ENCODE measurements at places on chromosomes 13 and 19.

DNA sequence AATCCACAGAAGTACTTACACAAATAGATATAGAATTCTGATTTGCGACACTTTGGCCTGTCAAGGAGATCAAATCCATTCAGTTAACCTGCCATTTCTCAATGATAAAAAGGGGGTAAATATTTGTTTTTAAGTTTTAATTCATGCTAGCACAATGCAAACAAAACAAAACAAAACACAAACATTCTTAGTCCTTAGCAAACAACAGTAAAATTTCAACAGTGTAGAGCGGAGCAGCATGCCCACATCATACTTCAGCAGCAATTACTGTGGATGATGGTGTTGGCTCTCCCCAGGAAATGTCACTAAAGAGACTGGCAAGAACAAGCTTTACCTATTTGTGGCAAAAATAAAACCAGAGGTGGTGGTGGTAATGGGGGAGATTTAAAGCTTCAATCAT lies 625.2 kb upstream of the PCDH20 start:
- DNase-seq = no peak

- DNase-seq = no peak
These were observed 159.9 kb downstream of the MZT1 start for GRCh38 chr13:72567566-72567965.

- DNase-seq = no peak
These were observed 36.5 kb upstream of the OLFM4 start for GRCh38 chr13:52992110-52992509.

- no peak for DNase-seq
These were observed 126.1 kb upstream of the KL start for GRCh38 chr13:32889986-32890565.

DNA sequence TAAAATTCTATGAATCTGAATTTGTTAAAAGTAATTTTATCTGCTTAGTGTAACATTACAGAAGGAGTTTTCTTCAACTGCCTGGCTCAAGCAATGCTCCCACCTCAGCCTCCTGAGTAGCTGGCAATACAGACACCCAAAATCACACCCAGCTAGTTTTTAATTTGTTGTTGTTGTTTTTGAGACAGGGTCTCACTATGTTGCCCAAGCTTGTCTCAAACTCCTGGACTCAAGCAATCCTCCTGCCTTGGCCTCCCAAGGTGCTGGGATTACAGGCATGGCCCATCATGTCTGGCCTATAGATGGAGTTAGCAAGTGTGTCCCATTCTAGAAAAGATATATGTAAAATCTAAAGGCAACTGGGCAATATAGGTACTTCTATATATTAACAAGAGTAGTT lies 1580.4 kb upstream of the PRR20A start:
- no peak for DNase-seq

- DNase-seq = no peak
These were observed 102.0 kb downstream of the DCLK1 start for GRCh38 chr13:36029166-36029565.

- DNase-seq = no peak
These were observed 434.5 kb downstream of the OLFM4 start for GRCh38 chr13:53463106-53463505.

- no peak for DNase-seq
These were observed 206.0 kb downstream of the FGF14 start for GRCh38 chr13:102195566-102196462.

DNA sequence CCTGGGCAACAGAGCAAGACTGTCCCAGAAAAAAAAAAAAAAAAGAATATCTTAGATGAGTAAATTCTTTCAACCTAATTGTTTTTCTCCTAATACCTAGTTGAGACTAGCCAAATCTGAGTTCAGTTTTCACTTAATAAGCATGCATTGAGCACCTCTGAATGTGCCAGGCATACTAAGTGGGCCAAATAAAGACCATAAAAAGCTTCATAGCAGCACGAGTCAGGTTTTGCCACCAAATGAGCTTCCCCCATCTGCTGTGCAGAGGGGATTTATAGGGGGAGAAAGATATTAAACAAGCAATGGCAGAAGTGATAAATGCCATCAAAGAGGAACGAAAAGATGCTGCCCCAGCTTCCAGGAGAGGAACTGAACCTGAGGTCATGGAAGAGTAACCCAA lies 11.4 kb downstream of the THSD1 start:
- DNase-seq = no peak

DNA sequence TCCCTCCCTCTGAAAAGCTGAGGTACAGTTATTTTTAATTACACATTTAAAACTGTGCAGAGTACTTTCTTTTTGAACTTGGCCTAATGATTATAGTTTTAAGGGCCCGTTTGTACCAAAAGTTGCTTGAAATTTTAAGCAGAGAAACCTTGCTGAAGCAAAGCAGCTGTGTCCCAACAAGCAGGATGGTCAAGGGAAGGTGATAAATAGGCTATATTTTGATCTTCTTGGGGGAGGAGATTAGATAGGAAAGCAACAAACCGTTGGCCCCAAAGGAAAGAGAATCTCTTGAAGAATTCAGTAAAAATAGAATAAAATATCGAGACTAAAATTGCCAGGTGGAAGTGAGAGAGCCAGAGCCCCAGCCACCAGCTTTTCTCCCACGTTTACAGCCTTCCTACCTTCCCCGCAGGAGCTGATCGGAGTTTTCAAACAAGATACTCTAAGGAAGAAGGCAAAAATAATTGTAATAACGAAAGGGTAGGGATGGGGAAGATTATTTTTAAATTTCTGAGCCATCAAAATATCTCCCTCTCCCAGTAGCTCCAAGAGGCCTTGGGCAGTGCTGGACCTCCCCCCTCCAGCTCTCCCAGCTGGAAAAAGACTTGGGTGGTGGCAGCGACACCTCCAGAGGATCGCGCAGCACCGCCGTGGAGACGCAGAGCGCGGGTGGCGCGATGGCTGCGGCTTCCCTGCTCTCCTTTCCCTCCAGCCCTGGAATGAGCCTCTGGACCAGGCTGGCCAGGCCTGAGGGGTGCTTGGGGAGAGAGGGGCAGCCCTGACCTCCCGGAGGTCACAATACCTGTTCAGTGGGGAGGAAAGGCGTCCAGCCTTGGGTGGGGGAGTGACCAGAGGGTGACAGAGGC lies 5.8 kb downstream of the ZIC2 start:
- no peak for DNase-seq

DNA sequence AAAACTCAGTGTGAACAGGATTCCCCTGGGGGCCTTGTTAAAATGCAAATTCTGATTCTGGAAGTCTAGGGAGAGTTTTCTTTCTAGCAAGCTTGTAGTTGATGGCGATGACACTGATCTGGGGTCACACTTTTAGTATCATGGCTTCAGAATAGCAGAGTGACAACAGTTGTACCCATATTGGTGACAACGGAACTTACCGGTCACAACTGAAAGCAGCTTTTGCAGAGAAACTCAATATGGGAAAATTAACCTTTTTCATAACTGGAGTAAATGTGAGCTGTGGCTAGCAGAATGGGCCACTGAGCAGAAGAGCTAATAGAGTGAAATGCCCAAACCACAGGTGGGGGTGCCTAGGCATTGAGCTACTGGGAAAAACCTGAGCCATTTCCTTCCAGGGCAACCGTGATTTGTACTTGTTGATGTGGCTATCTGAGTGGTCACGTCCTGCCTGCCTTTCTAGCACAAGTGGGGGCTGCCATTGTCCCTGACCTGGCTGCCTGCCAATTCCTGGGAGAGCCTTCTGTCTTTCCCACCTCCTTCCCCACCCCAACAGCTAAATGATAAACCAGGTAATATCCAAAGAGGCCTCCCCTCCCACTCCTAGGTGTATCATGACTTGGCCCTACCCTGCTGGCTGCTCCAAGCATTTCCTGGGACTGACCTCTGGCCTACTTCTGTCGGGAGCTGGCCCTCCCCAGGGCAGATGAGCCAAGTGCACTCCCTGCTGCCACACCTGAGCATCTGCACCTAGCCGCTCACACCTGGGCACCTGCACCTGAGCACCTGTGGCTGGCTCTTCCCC lies 1.7 kb upstream of the SLC10A2 start:
- no peak for DNase-seq

GRCh38 chr13:95120650-95121049 lies 180.6 kb downstream of the ABCC4 start:
- DNase-seq = no peak

DNA sequence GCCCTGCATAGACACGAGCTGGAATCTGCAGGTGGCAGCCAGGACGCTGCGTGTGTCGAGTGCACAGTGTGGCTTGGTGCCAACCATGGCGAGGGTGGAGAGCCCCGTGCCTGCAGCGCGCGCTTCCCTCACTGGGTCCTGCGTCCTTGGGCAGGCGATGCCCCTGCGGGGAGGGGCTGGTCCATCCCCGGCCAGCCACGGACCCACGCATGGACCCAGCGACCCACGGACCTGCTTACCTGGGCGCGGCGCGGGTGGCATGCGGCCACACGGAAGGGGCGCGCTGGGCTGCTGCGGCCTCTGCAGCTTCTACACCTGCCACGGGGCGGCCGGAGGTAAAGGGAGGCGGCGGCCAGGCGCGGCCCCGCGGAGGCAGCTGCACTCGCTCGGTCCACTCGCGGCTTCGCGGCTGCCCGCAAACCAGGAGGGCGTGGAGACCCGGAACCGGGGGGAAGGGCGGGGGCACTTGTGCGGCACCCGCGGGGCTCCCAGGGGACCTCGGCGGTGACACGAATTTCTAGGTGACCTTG lies 569 bp upstream of the MCF2L start:
- DNase-seq = peak; percentile 38

DNA sequence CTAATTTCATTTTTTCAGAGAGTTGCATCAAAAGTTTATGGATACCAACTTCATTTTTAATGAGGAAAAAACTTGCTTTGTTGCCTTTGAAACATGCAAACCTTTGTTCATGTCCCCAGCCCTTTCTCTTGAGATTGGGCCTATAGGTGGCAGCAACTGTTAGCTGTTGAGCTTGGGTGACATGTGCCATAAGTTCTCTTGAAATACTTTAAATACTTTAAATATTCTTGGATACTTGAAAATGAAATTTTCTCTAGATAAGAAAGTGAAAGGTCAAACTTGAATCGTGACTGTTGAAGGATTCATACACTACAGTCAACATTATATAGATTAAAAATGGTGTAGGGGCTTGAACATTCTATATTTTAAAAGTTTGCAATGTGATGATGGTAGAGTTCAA lies 294.9 kb downstream of the NDFIP2 start:
- DNase-seq = no peak

- DNase-seq = no peak
These were observed 8.1 kb downstream of the KRI1 start for GRCh38 chr19:10557603-10558197.

- no peak for DNase-seq
These were observed 576.0 kb downstream of the PCDH17 start for GRCh38 chr13:58207501-58207900.

GRCh38 chr13:74243637-74244526 lies 109.7 kb upstream of the KLF12 start:
- no peak for DNase-seq

DNA sequence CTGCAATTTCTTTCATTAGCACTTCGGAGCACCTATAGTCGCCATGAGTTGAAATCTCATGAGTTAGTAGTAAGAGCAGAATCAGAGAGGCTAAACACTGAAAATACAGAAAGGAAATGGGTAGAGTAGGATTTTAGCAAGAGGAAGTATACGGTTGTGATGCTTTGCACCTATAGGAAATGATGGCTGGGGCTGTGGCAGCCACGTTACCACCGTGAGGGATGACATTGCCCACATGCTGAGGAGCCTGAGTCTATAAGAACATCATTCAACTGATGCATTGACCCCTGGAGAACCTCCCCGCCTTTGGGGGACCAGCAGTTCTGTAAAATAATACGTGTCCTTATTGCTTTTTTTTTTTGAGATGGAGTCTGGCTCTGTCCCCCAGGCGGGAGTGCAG lies 20.4 kb downstream of the FAM187B start:
- DNase-seq = no peak

- DNase-seq = no peak
These were observed 3.3 kb upstream of the KLK11 start for GRCh38 chr19:51029718-51030117.

DNA sequence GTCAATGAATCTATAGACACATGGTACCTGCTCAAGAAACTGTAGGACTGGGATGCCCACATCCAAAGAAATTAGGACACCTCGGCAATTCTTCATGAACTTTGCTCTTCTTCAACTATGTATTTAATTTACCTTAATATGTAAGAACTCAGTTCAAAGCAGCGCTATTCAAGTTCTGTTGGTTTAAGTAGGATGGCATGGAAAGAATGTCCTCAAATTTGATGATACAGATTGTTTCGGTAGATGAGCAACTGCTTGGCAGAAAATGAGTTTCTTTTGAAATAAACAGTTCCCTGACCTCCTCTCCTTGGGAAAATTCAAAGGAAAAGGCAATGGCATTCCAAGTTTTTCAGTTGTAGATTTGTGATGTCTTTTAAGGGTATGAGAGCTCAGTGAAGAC lies 36.7 kb downstream of the FGF9 start:
- no peak for DNase-seq

GRCh38 chr19:12092065-12092867 lies 27.7 kb downstream of the ZNF844 start:
- DNase-seq = peak; percentile 6

GRCh38 chr13:28327373-28328270 lies 167.3 kb downstream of the FLT1 start:
- DNase-seq = no peak

- DNase-seq = no peak
These were observed 109.5 kb downstream of the TM9SF2 start for GRCh38 chr13:99610702-99611289.

- DNase-seq = no peak
These were observed 1730.2 kb downstream of the OLFM4 start for GRCh38 chr13:54758795-54759194.

- no peak for DNase-seq
These were observed 312.5 kb downstream of the DCLK1 start for GRCh38 chr13:35818633-35819067.

- peak; percentile 71 for DNase-seq
These were observed 20.8 kb upstream of the ERCC1 start for GRCh38 chr19:45444318-45445041.

- no peak for DNase-seq
These were observed 404 bp upstream of the IL27RA start for GRCh38 chr19:14030997-14031718.

- no peak for DNase-seq
These were observed 884.7 kb downstream of the DIAPH3 start for GRCh38 chr13:59279028-59279427.

- DNase-seq = no peak
These were observed 5.4 kb upstream of the PLAUR start for GRCh38 chr19:43675269-43675879.

DNA sequence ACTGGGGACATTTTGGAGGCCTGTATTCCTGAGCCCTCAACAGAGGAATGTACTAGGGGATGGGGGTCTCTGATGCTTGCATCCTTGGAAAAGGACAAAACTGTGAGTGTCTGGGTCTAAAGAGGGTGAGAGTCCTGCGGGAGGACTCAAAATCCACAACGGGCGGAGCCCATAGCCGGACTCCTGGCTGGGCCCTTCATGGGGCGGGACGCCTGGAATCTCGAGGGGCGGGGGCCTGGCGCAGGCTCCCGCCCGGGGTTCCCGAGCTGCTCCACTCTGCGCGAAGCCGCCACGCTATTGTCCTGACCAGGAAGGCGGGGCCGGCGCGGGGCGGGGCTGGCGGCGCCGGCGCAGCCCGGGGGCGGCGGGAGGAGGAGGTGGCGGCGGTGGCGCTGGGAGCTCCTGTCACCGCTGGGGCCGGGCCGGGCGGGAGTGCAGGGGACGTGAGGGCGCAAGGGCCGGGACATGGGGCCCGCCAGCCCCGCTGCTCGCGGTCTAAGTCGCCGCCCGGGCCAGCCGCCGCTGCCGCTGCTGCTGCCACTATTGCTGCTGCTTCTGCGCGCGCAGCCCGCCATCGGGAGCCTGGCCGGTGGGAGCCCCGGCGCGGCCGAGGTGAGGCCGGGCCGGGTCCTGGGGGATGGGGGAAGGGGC lies at the start of gene APLP1:
Gene APLP1 (plus strand): TSS at position 403 of the 651 bp plus-strand sequence. CDS start 63 bp downstream, at position 466.
- peak; percentile 35 for DNase-seq

GRCh38 chr19:33064458-33064791 lies 263 bp downstream of the RHPN2 start:
- no peak for DNase-seq

- DNase-seq = no peak
These were observed 30.1 kb upstream of the FNDC3A start for GRCh38 chr13:48945626-48946025.

All from effector CD4-positive, alpha-beta T cell (primary cell).